OCI-M1 (cell line): ENCODE measurements at places on chromosomes 7 and 10.

DNA sequence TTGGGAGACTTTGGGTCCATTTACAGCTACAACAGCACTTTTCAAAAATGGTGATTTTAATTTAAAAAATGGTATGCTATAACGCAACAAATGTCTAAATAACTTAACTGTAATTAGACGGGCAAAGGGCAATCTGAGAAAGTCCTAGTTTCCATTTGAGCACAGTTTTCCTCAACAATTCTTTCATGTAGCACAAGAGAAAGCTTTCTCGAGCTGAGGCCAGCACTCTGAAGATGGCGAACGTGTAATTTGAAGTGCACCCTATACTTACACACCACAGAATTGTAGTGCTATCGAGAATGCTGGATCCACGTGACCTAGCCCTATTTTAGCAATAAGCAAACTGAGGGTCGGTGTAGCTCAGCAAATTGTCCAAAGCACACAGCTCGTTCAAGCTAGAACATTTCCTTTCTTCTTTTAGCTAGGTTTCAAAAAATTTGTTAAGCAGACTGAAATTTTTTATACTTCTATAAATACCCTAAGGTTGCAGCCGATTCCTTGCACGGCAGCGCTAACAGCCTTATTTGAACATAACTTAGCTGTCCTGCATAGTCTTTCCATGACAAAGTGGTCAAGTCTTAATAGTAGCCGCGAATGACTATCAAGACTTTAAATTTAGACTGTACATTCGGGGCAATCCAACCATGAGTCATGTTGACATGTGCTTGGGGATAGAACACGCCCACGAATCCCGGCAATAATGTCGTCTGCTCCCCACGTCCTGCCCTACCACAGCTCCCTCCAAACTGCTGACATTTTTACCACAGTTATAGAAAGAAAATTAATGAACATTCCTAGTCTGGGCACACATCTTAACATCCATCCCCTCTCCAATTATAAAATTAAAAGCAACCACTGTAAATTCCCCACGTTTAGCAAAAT, 10.0 kb downstream of the KLF6 start:
- DNase-seq = peak; percentile 71

DNA sequence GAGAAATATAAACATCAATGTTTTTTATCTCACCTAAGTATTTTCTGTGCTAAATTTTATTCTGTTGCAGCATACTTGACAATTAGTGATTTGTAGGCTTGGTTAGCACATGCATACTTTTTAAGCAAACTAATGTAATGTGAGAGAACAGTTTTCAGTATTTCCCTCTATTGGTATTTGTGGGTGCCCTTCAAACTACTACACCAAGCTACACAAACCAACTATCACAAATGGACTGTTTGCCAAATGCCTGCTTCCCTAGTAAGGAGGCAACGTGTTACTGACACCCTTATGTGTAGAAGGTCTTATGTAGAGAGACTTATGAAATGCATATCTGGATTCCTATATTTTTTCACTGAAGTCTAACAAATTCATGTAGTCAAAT, 98.4 kb upstream of the FZD1 start:
- DNase-seq = no peak

DNA sequence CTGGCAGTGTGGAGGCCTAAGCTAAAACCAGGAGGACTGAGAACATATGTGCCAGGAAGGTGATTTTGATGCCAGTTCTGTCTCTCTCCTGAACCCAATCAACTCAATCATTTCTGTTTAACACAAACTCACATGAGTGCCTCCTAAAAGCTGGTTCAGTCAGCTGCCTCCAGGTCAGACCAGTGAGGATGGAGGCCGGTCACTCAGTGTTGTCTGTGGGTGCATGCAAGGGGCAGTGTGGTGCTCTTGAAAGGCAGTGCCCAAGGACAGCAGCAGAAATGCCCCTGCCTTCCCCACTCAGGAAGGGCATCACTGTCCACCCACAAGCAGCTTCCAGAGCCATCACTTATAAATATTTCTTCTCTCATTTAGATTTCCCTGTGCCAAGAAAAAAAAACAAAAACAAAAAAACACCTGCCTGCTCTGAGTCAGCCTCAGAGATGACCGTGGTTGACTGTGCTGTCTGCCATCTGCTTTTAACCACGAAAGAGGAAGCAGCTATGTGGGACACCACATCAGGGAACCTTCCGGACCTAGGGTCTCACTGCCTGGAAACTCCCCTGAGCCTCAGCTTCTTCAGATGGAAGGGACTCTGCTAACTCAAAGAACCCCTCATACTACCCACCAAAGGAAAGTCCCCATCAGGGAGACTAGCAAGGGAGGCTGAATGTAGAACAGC, 39.1 kb downstream of the VOPP1 start:
- peak; percentile 75 for DNase-seq

DNA sequence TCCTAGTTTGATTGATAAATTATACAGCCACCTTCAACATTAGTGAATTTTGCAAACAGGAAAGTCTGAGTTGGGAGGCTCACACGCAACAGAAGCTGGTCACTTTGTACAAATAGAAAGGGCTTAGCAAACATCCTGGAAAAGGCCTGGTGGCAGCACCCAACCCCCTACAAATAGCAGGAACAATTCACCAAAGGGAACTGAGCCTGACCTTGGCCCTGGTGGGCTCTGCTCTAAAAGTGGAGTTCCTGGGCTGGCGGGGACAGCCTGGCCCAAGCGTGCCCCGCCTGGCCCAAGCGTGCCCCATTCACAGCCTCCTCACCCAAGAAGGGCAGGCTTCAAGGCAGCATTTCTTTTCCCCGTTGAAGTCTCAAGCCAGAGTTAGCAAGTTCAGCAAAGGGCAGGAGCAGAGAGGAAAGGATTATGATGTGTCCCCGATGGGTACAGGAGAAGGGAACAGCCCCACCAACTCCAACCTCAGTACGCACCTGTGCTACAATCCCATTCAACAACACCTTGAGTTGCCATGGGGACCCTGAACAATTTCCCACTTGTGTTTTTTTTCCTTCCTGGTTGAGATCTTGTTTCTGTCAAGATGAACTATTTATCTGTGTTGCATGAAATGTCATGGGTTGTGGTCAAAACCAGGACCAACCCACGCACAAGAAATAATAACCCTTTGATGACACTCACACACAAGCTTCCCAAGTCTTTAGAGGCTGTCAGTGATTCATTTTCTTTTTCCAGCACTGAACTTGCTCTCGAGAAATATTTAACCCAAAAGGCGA, 43.4 kb downstream of the RGS10 start:
- DNase-seq = no peak

DNA sequence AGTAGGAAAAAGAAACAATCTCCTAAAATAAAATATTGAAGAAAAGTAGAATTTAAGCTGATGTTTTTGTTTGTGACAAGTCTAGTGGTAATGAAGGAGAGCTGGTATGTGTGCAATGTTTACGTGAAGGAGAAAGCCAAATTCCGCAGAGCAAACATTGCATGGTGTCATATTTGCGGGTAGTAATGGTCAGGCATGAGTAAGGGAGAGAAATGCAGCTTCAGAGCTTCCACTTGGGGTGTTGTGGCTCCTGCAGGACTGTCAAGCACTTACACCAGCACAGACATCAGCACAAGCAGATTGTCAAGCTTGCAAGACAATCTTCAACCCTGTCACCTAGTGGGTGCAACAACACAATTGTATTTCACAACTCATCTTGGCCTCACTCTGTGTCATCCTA, 136.5 kb upstream of the ETV1 start:
- DNase-seq = no peak

DNA sequence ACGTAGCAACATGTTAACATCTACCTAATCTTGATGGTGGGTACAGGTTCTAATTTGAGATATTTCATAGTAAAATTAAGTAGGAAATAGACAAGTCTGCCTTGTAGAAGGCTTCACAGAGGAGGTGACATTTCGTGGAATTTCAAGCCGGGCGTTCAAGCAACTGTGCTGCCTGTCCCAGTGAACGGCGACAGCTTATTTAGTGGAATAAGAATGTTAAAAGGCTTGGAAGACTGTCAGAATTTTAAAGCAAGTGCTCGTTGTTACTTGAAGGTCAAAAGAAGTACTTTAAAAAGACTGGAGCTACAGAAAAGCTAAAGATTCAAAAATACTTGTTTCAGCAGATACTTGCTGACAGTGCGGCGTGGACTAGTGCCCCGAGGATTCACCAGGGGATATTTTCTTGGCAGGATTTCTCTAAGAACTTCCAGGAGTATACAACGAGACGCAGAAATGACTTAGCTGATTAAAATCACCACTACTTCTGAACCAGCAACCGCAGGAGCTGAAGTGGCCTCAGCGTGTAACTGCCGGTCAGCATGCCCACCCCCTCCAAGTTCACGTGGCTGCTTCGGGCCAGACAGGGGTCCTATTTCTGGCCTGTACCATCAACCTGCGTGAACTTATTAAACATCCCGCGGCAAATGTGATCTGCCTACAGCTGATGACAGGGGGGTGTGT, 46.5 kb downstream of the CTBP2 start:
- DNase-seq = peak; percentile 64

DNA sequence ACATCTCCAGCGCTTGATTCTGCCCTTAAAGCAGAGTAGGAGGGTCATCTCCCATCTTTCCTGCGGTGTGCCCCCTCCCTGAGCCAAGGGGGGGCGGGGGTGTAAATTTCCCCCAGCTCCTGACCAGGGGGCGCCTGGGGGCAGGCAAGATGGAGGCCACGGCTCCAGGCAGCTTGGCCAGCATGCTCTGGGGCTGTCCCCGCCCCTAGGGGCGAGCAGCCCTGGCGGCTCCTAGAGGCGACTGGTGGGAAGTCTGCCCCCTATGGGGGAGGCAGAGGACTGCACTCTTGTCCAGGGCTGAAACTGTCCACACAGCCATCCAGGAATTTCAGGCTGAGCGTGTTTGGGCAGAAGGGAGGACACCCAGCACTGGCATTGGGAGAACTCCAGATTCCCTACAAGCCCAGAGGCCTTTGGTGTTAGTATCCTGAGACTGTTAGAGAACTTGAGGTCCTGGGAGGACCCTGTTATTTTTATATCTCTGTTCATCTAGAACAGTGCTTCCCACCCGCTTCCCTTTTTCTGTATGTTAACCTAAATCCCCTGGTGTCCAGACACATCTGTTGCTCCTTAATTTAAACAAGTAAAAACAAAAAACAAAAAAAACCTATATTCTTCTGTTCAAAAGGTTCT, 4.6 kb downstream of the STRA8 start:
- DNase-seq = peak; percentile 34

DNA sequence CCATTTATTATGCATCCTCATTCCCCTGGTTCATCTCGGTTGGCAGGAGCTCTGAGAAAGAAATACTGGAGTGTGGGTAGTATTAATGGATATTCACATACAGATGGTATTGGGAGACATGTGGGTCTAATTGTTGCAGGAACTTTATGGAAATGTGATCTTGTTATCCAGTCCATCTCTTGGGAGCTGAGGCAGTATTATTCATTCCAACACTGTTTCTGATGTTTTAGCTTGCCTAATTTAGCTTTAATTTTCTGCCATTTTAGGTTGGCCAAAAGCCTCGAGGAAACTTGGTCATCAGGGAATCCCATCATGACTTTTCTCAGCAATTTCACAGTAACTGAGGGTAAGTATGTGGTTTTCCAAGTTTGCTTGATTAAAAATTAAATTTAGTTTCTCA, 125.7 kb downstream of the ABCA13 start:
- no peak for DNase-seq

DNA sequence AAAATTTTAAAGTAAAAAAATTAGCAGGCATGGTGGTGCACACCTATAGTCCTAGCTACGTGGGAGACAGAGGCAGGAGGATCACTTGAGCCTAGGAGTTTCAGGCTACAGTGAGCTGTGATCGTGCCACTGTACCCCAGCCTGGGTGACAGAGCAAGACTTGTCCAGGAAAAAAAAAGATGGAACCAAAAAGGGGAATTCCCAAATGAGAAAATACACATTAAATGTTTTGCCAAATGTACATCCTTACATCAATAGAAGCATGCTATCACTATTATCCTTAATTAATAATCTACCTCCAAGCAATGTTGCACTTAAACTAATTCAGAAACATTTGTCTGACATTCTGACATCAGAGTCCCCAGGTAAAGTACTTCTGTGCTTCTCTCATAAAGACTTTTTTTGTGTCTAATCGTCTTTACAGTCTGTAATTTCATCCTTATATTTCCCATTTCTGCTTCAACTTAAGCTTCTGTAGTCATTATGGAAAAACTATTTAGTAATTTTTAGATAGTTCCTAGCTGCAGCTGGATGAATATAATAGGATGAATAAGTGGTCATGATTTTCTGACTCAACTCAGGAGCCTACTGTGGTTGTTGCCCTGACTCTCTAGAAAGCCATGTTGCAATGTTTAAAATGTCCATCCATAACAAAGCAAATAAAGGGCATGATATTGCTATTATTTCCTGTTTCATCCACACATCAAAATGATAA, 57.7 kb downstream of the MYPN start:
- DNase-seq = no peak

DNA sequence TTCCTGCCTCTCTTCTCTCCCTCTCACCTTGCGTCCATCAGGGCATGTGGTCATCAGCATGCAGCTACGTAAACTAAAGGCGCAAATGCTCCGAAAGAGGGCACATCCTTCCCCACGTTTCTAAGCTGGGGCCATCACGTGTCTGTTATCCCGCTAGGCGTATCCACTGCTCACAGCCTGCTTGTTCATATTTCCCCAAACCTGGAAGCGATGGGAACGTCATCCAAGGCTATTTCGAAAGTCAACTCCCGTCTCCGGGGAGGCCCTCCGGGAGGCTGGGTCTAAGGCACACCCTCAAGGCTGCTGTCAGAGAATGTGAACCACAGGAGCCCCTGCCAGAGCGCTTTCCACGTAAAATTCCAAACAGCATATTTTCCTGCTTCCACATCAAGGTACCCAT, 199.2 kb downstream of the DIP2C start:
- no peak for DNase-seq

GRCh38 chr7:113730309-113730955, 188.4 kb downstream of the PPP1R3A start:
- peak; percentile 43 for DNase-seq
